B cell (primary cell): ENCODE measurements at places on chromosomes 6 and 20. TPM values are rescaled to one million over a fixed set of nuclear protein-coding genes. Genes with fewer than 3 reads are reported as not detected.

EYS gene
- total RNA-seq = not detected in 2 replicates

TPX2 gene
- 0.30 and 0.41 TPM in 2 replicates for total RNA-seq

HLA-G gene
- total RNA-seq = 6.4 and 8.8 TPM in 2 replicates

KIAA1755 gene
- not detected in 2 replicates for total RNA-seq

CNKSR3 gene
- total RNA-seq = not detected in 2 replicates

MYLK2 gene
- not detected in 2 replicates for total RNA-seq

HSPA1L gene
- total RNA-seq = 2.0 and 2.4 TPM in 2 replicates

KCNS1 gene
- not detected in 2 replicates for total RNA-seq

TRIM40 gene
- total RNA-seq = not detected in 2 replicates

MROH8 gene
- 4.6 and 6.3 TPM in 2 replicates for total RNA-seq

SLC17A9 gene
- 33.0 and 44.6 TPM in 2 replicates for total RNA-seq

CD83 gene
- 332 and 339 TPM in 2 replicates for total RNA-seq

SLC22A16 gene
- total RNA-seq = not detected in 2 replicates

PDE10A gene
- not detected in 2 replicates for total RNA-seq

CALHM6 gene
- total RNA-seq = 29.6 and 30.6 TPM in 2 replicates

FNDC1 gene
- not detected in 2 replicates for total RNA-seq

LRRC1 gene
- 8.9 and 12.1 TPM in 2 replicates for total RNA-seq

SLC9A8 gene
- total RNA-seq = 24.2 and 29.7 TPM in 2 replicates

RRP36 gene
- 43.5 and 46.2 TPM in 2 replicates for total RNA-seq

PROKR2 gene
- total RNA-seq = not detected in 2 replicates

SYNJ2 gene
- total RNA-seq = 11.4 and 12.8 TPM in 2 replicates

PRR18 gene
- not detected in 2 replicates for total RNA-seq

KHDC1L gene
- not detected in 2 replicates for total RNA-seq

C20orf144 gene
- 0.27 and 0.44 TPM in 2 replicates for total RNA-seq

GATA5 gene
- not detected in 2 replicates for total RNA-seq

BTNL2 gene
- total RNA-seq = not detected in 2 replicates

TNNC2 gene
- 0.46 TPM in 1 of 2 replicates, not detected in the other for total RNA-seq

ADAT2 gene
- 15.2 and 16.0 TPM in 2 replicates for total RNA-seq

CGA gene
- total RNA-seq = not detected in 2 replicates

DNAH8 gene
- 1.0 and 1.1 TPM in 2 replicates for total RNA-seq

SNPH gene
- 2.1 and 3.0 TPM in 2 replicates for total RNA-seq

NRSN1 gene
- total RNA-seq = not detected in 2 replicates

PACSIN1 gene
- 0.20 TPM in 1 of 2 replicates, not detected in the other for total RNA-seq

CDK5RAP1 gene
- total RNA-seq = 50.4 and 52.6 TPM in 2 replicates

KIFC1 gene
- total RNA-seq = 0.70 and 0.79 TPM in 2 replicates

IL20RA gene
- total RNA-seq = not detected in 2 replicates

GPLD1 gene
- 6.2 and 7.0 TPM in 2 replicates for total RNA-seq

CST1 gene
- not detected in 2 replicates for total RNA-seq

TREML2 gene
- total RNA-seq = 9.6 and 10.3 TPM in 2 replicates

PRSS35 gene
- total RNA-seq = not detected in 2 replicates

OPRL1 gene
- total RNA-seq = 6.2 and 7.3 TPM in 2 replicates

C20orf141 gene
- not detected in 2 replicates for total RNA-seq

HEY2 gene
- total RNA-seq = not detected in 2 replicates

GFOD1 gene
- total RNA-seq = 42.4 and 44.6 TPM in 2 replicates

SLC16A10 gene
- total RNA-seq = 0.70 and 0.71 TPM in 2 replicates

GNAS-AS1 gene
- total RNA-seq = 1.5 and 2.1 TPM in 2 replicates

TGM3 gene
- not detected in 2 replicates for total RNA-seq

PKIB gene
- 1.2 TPM in 1 of 2 replicates, not detected in the other for total RNA-seq

TRAPPC3L gene
- not detected in 2 replicates for total RNA-seq

STMND1 gene
- total RNA-seq = not detected in 2 replicates

RPP40 gene
- 3.8 TPM in 2 replicates for total RNA-seq

PTPRT gene
- not detected in 2 replicates for total RNA-seq

SLC22A2 gene
- not detected in 2 replicates for total RNA-seq

MRAP2 gene
- not detected in 2 replicates for total RNA-seq

CASP8AP2 gene
- 30.6 and 32.1 TPM in 2 replicates for total RNA-seq

DUSP22 gene
- 133 and 134 TPM in 2 replicates for total RNA-seq
